Stomach (tissue), 19 donors: ENCODE measurements at places on chromosomes 6 and 20.

DNA sequence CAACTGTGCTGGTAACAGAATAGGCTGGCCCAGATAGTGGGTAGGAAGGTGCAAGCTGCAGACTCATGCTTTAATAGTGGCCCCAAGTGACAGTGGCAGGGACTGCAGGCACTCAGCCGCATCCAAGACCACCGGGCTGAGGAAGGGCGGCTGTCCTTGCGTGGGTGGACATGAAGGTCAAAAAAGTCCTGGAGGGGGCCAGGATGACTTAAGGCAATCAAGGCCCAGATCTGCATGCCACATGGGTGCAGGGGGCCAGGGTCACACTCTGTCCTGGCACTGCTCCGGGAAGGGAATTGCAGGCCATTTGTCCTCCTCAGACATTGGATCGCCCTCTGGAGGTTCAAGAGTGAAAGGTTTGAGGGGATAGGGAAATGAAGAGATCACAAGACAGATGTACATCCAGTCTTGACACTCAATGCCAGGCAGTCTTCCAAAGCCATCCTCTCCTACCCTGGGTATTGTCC lies 10.4 kb upstream of the VNN2 start:
- H3K27me3 ChIP-seq, result no peaks in the 10 kb centered on the region
- no peak overlapping the region for H3K27ac ChIP-seq
- H3K36me3 ChIP-seq, result peaks cover 6% of the 10 kb centered on the region
- H3K4me3 ChIP-seq, result no peak overlapping the region
- DNase-seq, result peak; percentile 52
- H3K4me1 ChIP-seq, result peaks cover 11% of the 10 kb centered on the region

GRCh38 chr20:52425253-52425652 lies 233.7 kb upstream of the ZFP64 start:
- H3K4me1 ChIP-seq, result no peaks in the 10 kb centered on the region
- no peak for DNase-seq
- no peak overlapping the region for H3K27ac ChIP-seq
- H3K27me3 ChIP-seq, result no peaks in the 10 kb centered on the region
- H3K4me3 ChIP-seq, result no peak overlapping the region
- no peaks in the 10 kb centered on the region for H3K36me3 ChIP-seq

DNA sequence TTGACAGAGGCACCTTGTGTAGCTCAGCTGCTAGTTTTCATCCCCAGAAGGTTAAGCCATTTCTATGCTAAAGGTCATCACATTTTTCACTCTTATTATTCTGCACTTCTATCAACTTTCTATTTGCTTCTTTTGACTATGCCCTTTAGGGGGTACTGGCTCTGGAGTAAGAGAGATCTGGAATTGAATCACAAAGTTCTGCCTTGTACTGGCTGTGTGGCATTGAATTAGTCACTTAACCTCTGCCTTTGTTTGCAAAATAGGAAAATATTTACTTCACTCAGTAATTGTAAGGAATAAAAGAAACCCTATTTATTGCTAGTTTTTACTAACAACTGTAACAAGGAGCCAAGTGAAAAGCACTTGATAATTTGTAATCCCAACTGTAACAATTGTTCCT lies 56.8 kb upstream of the MTRF1L start:
- H3K4me1 ChIP-seq, result no peaks in the 10 kb centered on the region
- DNase-seq, result no peak
- no peak overlapping the region for H3K27ac ChIP-seq
- no peaks in the 10 kb centered on the region for H3K36me3 ChIP-seq

DNA sequence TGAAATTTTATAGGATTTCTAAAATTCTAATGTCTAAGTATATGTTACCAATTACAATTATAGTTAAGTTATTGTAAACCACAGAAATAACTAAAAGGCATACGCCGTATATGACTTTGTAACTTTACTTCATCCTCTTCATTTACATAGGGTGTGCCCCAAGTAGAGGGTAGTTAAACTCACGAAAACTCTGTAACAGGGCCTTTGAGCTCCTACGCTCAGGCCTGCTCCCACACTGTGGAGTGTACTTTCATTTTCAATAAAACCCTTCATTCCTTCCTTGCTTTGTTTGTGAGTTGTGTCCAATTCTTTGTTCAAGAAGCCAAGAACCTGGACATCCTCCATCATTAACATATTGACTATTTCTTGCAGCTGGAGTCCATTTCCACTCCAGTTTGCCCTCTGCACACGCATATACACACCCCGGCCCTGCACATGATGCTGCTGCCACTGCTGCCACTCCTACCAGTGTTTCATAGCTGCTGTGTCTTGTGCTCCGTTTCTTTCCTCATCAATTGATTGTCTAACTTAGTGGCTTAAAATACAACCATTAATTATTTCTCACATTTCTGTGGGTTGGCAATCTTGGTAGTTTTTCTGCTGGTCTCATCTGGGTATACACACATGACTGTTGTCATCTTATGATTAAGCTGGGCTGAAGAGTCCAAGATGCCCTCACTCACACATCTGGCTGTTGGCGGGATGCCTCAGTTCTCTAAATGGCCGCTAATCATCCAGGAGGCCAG lies 33.0 kb upstream of the SCP2D1 start:
- no peaks in the 10 kb centered on the region for H3K27me3 ChIP-seq
- no peaks in the 10 kb centered on the region for H3K4me1 ChIP-seq
- no peak overlapping the region for H3K27ac ChIP-seq
- H3K36me3 ChIP-seq, result no peaks in the 10 kb centered on the region
- no peak for DNase-seq

DNA sequence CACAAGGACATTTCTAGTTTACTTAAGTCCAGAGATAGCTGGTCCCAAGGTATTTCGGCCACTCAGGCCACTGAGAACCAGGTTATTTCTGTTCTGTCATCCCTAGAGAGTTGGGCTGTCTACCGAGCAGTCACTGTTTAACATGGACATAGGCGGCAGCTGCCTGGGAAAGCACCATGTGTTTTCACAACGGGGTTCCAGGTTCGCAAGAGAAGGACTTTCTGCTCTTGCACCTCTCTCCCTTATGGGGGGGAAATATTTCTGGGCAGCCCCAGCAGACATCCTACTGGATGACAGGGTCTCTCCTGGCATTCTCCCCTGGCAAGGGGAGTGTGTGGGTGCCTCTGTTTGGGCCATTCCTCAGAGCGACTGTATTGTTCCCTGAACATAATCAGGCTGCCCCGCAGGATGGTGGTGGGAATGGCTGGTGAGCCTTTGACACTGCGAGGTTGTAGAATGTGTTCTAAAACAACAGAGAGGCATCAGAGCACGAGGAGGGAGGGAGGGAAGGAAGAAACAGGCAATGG lies 64.4 kb upstream of the DUSP22 start:
- DNase-seq, result no peak
- peaks cover 9% of the 10 kb centered on the region for H3K4me1 ChIP-seq
- H3K4me3 ChIP-seq, result no peak overlapping the region
- no peaks in the 10 kb centered on the region for H3K27me3 ChIP-seq

- H3K27me3 ChIP-seq, result no peaks in the 10 kb centered on the region
- DNase-seq, result no peak
- no peaks in the 10 kb centered on the region for H3K36me3 ChIP-seq
- H3K27ac ChIP-seq, result no peak overlapping the region
- H3K4me3 ChIP-seq, result no peak overlapping the region
- no peaks in the 10 kb centered on the region for H3K4me1 ChIP-seq
These were observed 27.2 kb upstream of the SNX9 start for GRCh38 chr6:157795841-157796240.

DNA sequence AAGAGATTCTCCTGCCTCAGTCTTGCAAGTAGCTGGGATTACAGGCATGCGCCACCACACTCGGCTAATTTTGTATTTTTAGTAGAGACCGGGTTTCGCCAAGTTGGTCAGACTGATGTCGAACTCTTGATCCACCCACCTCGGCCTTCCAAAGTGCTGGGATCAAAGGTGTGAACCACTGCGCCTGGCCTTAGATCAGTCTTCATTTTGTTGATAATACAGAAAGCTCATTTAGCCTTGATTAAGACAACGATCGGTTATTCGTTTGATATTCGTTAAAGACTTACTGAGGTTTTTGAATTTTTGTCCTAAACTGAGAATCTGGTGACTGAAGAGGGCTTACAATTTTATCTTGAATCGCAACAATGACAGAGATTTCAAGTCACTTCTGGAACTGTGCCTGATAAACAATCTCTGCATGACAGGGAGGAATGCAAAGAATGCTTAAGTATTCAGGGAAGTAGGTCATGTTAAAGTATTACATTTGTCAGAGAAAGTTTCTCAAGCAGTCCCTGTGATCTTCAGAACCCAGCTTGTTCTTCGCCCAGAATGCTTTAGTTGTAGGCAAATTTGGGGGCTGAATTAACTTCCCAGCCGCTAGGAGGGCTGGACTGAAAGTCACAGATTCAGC lies 14.8 kb downstream of the AKAP12 start:
- DNase-seq, result no peak
- no peaks in the 10 kb centered on the region for H3K36me3 ChIP-seq
- peak overlapping the region; percentile 53 for H3K27ac ChIP-seq

- no peak for DNase-seq
- H3K4me3 ChIP-seq, result no peak overlapping the region
- no peak overlapping the region for H3K27ac ChIP-seq
- peaks cover 1% of the 10 kb centered on the region for H3K27me3 ChIP-seq
These were observed 18.1 kb upstream of the FAM83D start for GRCh38 chr20:38907918-38908677.

- DNase-seq, result peak; percentile 80
- H3K27ac ChIP-seq, result peak overlapping the region; percentile 78
- H3K27me3 ChIP-seq, result no peaks in the 10 kb centered on the region
- H3K36me3 ChIP-seq, result no peaks in the 10 kb centered on the region
These were observed 58.0 kb upstream of the CD2AP start for GRCh38 chr6:47419621-47420020.

GRCh38 chr6:2179241-2179640 lies 66.2 kb downstream of the GMDS start:
- no peaks in the 10 kb centered on the region for H3K36me3 ChIP-seq
- no peak for DNase-seq

DNA sequence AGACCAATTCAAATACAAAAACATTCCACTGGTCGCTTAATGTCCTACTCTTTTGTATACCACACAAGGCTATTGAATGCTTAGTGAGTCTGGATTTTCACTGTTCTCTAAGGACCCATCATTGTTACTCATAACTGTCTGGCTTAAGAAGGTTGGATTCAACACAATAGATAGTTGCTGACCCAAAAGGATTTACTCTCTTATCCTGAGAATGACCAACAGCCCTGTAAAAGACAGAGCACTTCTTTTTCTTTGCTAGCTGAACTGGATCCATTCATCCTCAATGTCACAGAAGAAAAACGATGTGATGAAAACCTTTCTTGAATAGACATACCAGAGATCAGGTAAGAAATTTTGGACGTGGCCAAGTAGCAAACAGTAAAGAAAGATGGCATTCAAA lies 645.6 kb downstream of the KHDRBS2 start:
- H3K27ac ChIP-seq, result no peak overlapping the region
- no peaks in the 10 kb centered on the region for H3K27me3 ChIP-seq
- no peaks in the 10 kb centered on the region for H3K36me3 ChIP-seq
- H3K4me1 ChIP-seq, result no peaks in the 10 kb centered on the region
- no peak overlapping the region for H3K4me3 ChIP-seq

DNA sequence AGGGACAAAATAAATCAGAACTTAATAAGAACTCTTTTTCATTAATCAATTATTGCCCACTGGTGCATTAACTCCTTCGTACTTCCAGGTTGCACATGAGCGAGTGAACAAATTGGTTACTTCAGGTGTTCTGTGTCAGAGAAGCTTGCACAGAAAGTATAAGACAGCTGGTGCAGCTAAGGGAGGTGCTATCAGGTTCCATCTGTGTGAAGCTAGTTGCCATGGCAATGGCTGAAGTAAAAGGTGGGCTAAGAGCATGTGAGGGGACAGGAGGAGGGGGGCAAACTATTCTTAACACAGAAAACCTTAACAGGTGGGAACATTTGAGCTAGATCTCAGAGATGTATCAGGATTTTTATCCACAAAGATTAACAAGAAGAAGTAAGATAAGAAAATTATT lies 81.6 kb downstream of the MANEA start:
- no peak overlapping the region for H3K27ac ChIP-seq
- H3K36me3 ChIP-seq, result no peaks in the 10 kb centered on the region
- no peaks in the 10 kb centered on the region for H3K27me3 ChIP-seq
- H3K4me3 ChIP-seq, result no peak overlapping the region

- H3K27ac ChIP-seq, result no peak overlapping the region
- H3K36me3 ChIP-seq, result no peaks in the 10 kb centered on the region
- H3K27me3 ChIP-seq, result no peaks in the 10 kb centered on the region
- no peak for DNase-seq
- no peak overlapping the region for H3K4me3 ChIP-seq
These were observed 152.2 kb downstream of the TFAP2B start for GRCh38 chr6:50970908-50971307.

GRCh38 chr20:36549628-36549941 lies 8.3 kb downstream of the MYL9 start:
- no peak for DNase-seq
- peaks cover 16% of the 10 kb centered on the region for H3K36me3 ChIP-seq

- no peaks in the 10 kb centered on the region for H3K36me3 ChIP-seq
- H3K4me1 ChIP-seq, result no peaks in the 10 kb centered on the region
- no peaks in the 10 kb centered on the region for H3K27me3 ChIP-seq
- DNase-seq, result peak; percentile 9
These were observed 959.2 kb downstream of the EPHA7 start for GRCh38 chr6:92460133-92460532.

- no peak for DNase-seq
- peaks cover 23% of the 10 kb centered on the region for H3K4me1 ChIP-seq
- H3K36me3 ChIP-seq, result no peaks in the 10 kb centered on the region
These were observed 22.4 kb upstream of the KIAA0408 start for GRCh38 chr6:127481628-127482027.

- DNase-seq, result no peak
- H3K4me3 ChIP-seq, result no peak overlapping the region
- H3K27me3 ChIP-seq, result no peaks in the 10 kb centered on the region
- no peak overlapping the region for H3K27ac ChIP-seq
These were observed 39.5 kb downstream of the ASXL1 start for GRCh38 chr20:32397567-32398084.

- peak; percentile 63 for DNase-seq
- H3K4me3 ChIP-seq, result no peak overlapping the region
- peaks cover 78% of the 10 kb centered on the region for H3K4me1 ChIP-seq
- H3K36me3 ChIP-seq, result peaks cover 11% of the 10 kb centered on the region
- peak overlapping the region; percentile 65 for H3K27ac ChIP-seq
These were observed 14.8 kb upstream of the FAM83C start for GRCh38 chr20:35306931-35307517.

- H3K27me3 ChIP-seq, result no peaks in the 10 kb centered on the region
- H3K4me1 ChIP-seq, result no peaks in the 10 kb centered on the region
- H3K4me3 ChIP-seq, result no peak overlapping the region
- no peaks in the 10 kb centered on the region for H3K36me3 ChIP-seq
- no peak for DNase-seq
These were observed 97.5 kb downstream of the TRMT11 start for GRCh38 chr6:126083875-126084274.

DNA sequence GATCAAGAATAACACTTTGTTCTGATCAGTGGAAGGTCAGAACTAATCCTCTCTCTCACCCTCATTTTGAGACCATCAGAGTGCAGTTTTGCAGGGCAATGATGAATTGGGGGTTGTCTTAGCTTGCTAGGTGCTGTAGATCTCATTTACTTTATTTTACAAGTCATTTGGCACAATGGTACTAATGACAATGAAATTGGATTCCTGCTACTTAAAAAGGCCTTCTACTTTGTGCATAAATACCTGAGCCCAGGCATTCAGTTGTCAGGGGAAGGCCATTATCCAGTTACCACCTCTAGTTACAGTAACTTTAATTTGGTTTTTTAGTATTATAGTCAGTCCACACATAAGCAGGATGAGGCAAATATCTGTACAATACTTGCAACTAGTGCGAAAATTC lies 240.0 kb downstream of the HDGFL1 start:
- H3K27ac ChIP-seq, result no peak overlapping the region
- DNase-seq, result no peak
- H3K36me3 ChIP-seq, result no peaks in the 10 kb centered on the region
- no peaks in the 10 kb centered on the region for H3K4me1 ChIP-seq

GRCh38 chr6:157974341-157974894 lies 7.2 kb upstream of the SYNJ2 start:
- no peaks in the 10 kb centered on the region for H3K27me3 ChIP-seq
- no peak overlapping the region for H3K4me3 ChIP-seq
- no peaks in the 10 kb centered on the region for H3K4me1 ChIP-seq
- no peak for DNase-seq
- H3K27ac ChIP-seq, result no peak overlapping the region
